Activated T-helper 17 cell treated with anti-CD3 and anti-CD28 coated beads, Interleukin-2, amount 50 U/mL, for 72 hours (primary cell): ENCODE measurements at places on chromosomes 12 and 14.

- no peaks in the 10 kb centered on the region for H3K4me1 ChIP-seq
- H3K27me3 ChIP-seq, result no peaks in the 10 kb centered on the region
- no peak overlapping the region for H3K27ac ChIP-seq
- no peak overlapping the region for H3K4me3 ChIP-seq
- no peaks in the 10 kb centered on the region for H3K36me3 ChIP-seq
Observed at GRCh38 chr12:77591959-77592743, 238.5 kb upstream of the NAV3 start.

DNA sequence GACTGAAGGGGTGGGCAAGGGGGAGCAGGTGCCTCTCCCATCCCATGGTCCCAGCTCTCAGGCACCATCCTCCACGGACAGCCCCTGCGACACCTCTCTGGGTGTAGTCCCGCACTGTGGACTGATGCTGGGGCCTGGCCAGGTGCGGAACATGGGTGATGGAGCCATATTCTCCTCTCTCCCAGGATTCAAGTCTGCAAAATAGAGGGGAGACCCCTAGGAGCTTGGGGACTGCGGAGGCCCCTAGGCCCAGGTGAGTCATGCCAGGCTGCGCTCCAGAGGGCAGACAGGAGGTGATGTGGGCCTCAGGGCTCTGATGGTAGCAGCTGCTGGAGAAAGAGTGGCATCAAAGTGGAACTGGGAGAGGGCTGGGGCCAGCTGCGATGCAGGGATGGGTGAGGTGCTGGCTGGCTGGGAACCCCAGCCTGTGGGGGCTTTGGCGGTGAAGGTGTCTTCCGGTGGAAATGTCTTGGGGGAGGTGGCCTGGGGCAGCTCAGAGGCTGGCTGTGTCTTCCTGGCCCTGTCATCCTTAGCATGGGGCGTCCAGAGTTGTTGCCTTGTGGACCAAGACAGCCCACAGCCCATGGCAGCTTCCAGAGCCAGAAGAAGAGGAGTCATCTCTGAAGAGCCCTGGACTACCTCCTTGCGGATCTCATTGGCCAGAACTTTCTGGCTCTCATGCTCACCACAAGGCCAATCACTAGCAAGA lies 149.1 kb downstream of the KIF26A start:
- no peaks in the 10 kb centered on the region for H3K4me1 ChIP-seq
- no peaks in the 10 kb centered on the region for H3K36me3 ChIP-seq
- ATAC-seq, result no peak
- H3K27me3 ChIP-seq, result no peaks in the 10 kb centered on the region

DNA sequence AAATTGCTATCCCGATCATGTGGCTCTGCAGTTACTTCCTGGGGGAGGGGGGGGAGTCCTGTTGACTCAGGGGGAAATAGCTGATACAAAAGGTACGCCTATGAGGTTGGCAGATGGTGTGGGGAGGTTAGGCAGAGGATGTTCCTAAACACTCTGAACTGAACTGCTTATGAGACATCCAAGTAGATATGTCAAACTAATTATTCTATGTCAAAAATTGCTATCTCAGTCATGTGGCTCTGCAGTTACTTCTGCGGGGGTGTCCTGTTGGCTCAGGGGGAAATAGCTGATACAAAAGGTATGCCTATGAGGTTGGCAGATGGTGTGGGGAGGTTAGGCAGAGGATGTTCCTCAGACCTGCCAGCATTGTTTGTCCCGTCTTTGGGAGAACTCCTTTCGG lies 5.1 kb upstream of the VCPKMT start:
- no peak for ATAC-seq
- H3K36me3 ChIP-seq, result peaks cover 44% of the 10 kb centered on the region
- no peak overlapping the region for H3K4me3 ChIP-seq
- peaks cover 4% of the 10 kb centered on the region for H3K4me1 ChIP-seq

- peaks cover 28% of the 10 kb centered on the region for H3K4me1 ChIP-seq
- peak overlapping the region; percentile 97 for H3K4me3 ChIP-seq
- no peak for ATAC-seq
- peaks cover 62% of the 10 kb centered on the region for H3K36me3 ChIP-seq
- H3K27ac ChIP-seq, result peak overlapping the region; percentile 98
Observed at GRCh38 chr12:19440916-19441315, 1.6 kb downstream of the AEBP2 start.

DNA sequence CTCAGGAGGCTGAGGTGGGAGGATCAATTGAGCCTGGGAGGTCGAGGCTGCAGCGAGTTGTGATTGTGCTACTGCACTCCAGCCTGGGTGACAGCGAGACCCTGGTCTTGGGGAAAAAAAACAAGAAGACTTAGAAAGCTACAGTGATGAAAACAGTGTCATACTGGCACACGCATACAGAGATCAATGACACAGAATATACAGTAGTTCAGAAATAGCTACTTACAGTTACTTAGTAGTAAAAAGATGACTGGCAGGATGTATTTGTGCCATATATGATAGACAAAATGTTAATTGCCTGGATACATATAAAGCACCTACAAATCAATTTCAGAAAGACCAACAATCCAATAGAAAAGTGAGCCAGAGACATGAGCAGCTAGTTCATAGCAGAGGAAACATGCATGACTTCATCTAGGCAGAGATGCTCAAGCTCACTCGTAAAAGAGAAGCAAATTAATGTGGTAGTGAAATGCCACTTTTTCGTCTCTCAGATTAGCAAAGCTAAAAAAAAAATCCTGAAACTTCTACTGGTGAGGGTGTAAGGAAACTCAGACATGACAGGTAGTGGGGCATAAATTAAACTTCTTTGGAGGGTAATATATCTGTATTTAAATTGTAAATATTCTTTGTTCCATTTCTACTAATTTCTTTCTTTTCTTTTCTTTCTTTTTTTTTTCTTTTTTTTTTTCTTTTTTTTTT lies 2.5 kb upstream of the ALDH2 start:
- no peak overlapping the region for H3K4me3 ChIP-seq
- ATAC-seq, result peak; percentile 21
- H3K4me1 ChIP-seq, result peaks cover 13% of the 10 kb centered on the region
- H3K27ac ChIP-seq, result no peak overlapping the region
- H3K36me3 ChIP-seq, result no peaks in the 10 kb centered on the region

DNA sequence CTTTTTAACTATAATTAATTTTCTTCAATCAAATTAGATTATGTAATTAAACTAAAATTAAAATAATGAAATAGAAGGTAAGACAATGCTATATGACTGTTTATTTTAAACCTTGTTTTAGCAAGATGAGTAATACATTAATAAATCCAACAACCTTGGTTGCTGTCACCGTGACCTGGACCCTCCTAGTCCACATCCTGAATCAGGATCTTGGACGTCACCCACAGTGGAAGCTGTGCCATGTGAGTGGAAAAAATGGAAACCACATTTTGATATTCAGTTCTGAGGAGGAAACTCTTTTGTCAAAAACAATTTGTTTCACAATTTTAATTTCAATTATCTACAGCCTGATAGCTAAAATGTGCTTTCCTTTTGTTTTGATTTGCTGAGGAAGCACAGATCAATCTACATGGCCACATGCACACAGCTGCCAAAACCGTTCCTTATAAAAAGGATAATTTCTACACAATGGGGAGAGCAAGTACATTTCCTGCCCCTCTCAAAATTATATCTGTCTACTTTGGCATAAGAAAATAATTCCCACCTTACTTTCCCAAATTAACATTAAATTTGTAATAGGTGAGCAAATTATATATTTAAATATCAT lies 255.5 kb downstream of the RASSF9 start:
- ATAC-seq, result no peak
- no peak overlapping the region for H3K27ac ChIP-seq
- no peak overlapping the region for H3K4me3 ChIP-seq
- no peaks in the 10 kb centered on the region for H3K36me3 ChIP-seq
- H3K4me1 ChIP-seq, result no peaks in the 10 kb centered on the region

GRCh38 chr14:36751920-36752319 lies 90.3 kb downstream of the PAX9 start:
- H3K4me1 ChIP-seq, result no peaks in the 10 kb centered on the region
- no peak overlapping the region for H3K27ac ChIP-seq
- no peaks in the 10 kb centered on the region for H3K36me3 ChIP-seq

- H3K27ac ChIP-seq, result no peak overlapping the region
- H3K4me1 ChIP-seq, result no peaks in the 10 kb centered on the region
- H3K27me3 ChIP-seq, result no peaks in the 10 kb centered on the region
Observed at GRCh38 chr12:45557016-45557415, 172.5 kb upstream of the ARID2 start.

DNA sequence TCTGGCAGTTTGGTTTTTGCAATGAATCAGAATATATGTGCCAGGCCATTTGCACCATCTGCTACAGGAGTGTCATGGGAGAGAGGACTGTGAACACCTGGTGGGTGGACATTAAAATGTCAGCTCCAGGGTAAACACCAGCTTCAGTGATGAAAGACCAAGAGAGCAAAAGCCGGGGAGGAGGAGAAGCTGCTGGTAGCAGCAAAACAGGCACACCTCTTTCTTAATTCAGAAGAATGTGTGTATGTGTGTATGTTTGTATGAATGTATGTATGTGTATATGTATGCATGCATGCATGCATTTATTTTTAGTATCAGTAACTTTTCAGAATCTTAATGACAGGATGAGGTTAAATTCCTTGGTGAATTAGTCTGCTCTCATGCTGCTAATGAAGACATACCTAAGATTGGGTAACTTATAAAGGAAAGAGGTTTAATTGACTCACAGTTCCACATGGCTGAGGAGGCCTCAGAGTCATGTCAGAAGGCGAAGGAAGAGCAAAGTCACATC lies 357.4 kb upstream of the PRICKLE1 start:
- no peaks in the 10 kb centered on the region for H3K27me3 ChIP-seq
- H3K4me1 ChIP-seq, result no peaks in the 10 kb centered on the region
- no peaks in the 10 kb centered on the region for H3K36me3 ChIP-seq
- no peak overlapping the region for H3K27ac ChIP-seq
- H3K4me3 ChIP-seq, result no peak overlapping the region

GRCh38 chr14:60212503-60213371 lies 36.3 kb upstream of the PPM1A start:
- peak; percentile 39 for ATAC-seq
- no peak overlapping the region for H3K27ac ChIP-seq
- H3K27me3 ChIP-seq, result peaks cover 11% of the 10 kb centered on the region
- H3K36me3 ChIP-seq, result no peaks in the 10 kb centered on the region
- H3K4me3 ChIP-seq, result no peak overlapping the region

DNA sequence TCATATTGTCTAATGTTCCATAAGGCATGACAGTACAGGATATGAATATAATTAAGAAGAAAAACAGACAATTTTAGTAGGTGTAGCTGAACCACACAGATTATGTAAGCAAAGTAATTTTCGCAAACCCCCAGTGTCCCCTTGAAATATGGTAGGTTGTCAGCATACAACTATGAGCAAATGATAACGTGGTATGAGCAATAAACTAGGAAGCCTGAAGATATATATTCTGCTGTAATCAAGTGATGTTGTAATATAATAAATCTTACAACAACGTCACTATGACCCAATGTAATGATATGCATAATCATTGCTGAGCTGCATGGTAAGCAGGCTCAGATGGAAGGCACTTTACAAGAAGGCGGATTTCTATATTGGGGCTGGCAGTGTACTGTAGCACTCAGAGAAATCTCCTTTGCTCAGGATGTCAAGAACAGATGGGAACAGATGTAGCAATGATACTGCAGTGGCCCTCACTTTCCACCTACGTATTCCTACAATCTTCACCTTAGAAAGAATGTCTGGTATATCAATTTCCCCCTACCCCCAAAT lies 47.8 kb upstream of the MYF6 start:
- H3K27me3 ChIP-seq, result no peaks in the 10 kb centered on the region
- H3K4me3 ChIP-seq, result no peak overlapping the region
- no peaks in the 10 kb centered on the region for H3K4me1 ChIP-seq

DNA sequence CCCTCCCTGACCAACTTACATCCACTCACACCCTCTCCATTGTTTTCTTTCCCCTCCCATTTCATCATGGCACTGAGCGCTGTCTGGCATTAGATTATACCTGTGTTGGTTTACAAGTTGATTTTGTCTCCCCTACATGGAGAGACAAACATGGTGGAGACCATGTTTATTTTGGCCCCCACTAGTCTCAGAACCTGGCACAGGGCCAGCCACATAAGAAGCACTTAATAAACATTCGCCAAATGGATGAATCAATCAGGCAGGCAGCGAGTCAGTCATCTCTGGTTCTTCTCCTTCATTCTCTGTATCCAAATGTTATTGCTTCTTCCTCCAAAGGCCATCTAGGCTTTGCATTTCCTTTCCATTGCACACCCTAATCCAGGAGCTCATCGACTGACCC lies 177.4 kb downstream of the DPF3 start:
- H3K4me3 ChIP-seq, result no peak overlapping the region
- H3K27me3 ChIP-seq, result no peaks in the 10 kb centered on the region
- peaks cover 16% of the 10 kb centered on the region for H3K4me1 ChIP-seq
- H3K27ac ChIP-seq, result no peak overlapping the region

DNA sequence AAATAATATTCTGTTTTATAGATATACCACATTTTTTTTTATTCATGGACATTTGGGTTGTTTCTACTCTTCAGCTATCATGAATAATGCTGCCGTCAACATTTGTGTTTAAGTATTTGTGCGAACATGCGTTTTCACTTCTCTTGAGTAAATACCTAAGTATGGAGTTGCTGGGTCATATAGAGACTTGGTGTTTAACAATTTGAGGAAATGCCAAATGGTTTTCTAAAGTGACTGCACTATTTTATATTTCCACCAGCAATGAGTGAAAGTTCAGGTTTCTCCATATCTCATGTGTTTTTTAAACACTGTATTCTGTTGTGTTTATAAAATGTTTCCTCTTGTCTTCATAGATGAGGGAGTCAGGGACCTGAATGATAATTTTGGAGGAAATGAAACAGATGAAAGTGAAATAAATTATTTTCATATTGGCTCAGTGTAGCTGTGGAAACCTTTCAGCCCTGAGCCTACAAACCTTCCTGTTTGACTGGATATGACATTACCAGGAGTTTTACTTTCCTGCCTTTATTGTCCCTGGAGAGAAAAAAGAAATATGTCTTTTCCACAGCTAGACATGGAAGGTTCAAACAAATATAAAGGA lies 26.3 kb downstream of the DAAM1 start:
- no peaks in the 10 kb centered on the region for H3K36me3 ChIP-seq
- H3K4me3 ChIP-seq, result no peak overlapping the region
- no peak overlapping the region for H3K27ac ChIP-seq
- H3K4me1 ChIP-seq, result peaks cover 5% of the 10 kb centered on the region
- H3K27me3 ChIP-seq, result no peaks in the 10 kb centered on the region
- ATAC-seq, result no peak

DNA sequence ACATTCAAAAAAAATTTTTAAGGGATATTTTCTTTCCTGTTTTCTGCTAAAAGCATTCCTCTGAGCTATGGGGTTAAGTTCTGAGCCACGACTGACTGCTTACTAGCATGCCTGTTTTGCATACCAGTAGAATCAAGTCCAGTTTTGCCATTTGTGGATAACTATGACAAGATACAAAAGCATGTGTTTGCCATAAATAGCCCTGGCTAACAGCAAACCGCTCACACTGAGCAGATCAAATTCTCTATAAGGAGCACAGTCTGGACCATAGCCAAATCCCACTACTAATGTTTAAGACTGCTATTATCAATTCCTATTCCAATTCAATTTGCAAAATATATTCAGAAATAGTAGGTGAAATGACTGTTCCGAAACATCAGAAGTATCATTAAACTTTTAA lies 3.2 kb downstream of the CFL2 start:
- H3K27me3 ChIP-seq, result no peaks in the 10 kb centered on the region
- H3K36me3 ChIP-seq, result peaks cover 28% of the 10 kb centered on the region
- H3K4me3 ChIP-seq, result no peak overlapping the region
- no peak for ATAC-seq

GRCh38 chr12:50529345-50529744 lies 24.6 kb downstream of the DIP2B start:
- H3K36me3 ChIP-seq, result no peaks in the 10 kb centered on the region
- no peak for ATAC-seq
- H3K27me3 ChIP-seq, result no peaks in the 10 kb centered on the region
- peaks cover 10% of the 10 kb centered on the region for H3K4me1 ChIP-seq
- H3K27ac ChIP-seq, result peak overlapping the region; percentile 34

GRCh38 chr14:35044939-35045797 lies 904 bp upstream of the FAM177A1 start:
- H3K4me1 ChIP-seq, result peaks cover 16% of the 10 kb centered on the region
- no peak for ATAC-seq
- peaks cover 17% of the 10 kb centered on the region for H3K36me3 ChIP-seq
- H3K4me3 ChIP-seq, result peak overlapping the region; percentile 97
